ENCODE measurements at places on chromosomes 16 and 17.

DNA sequence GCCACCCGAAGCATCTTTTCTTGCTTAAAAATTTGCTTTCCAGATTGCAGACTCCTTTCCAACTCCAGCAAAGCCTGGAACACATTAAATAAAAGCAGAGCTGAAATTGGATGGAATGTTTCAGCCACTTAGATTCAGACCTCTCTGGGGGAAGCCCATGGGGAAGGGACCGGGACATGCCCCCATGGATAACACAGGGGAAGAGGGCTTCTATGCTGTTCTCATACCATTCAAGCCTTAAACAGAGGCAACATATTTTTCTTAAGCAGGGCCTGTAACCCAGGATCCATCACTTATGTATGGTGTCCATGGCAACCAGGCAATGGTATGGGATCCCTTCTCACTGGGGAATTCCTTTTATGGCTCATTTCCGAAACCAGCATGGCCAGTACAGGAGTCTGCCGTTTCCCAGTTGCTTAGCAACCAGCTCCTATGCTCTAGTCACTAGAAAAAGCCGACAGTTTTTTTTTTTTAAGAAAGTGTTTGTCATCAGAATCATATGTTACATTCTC, 62.0 kb upstream of the MARCHF10 start:
- DNase-seq = peak; percentile 15

GRCh38 chr16:54174750-54175149, 111.8 kb downstream of the IRX3 start:
- no peak for DNase-seq

- DNase-seq = no peak
These were observed at the start of gene MEIOB for GRCh38 chr16:1871974-1872635. MEIOB (minus strand) TSS chr16:1872164; CDS start chr16:1868175, 3,989 bp downstream.

DNA sequence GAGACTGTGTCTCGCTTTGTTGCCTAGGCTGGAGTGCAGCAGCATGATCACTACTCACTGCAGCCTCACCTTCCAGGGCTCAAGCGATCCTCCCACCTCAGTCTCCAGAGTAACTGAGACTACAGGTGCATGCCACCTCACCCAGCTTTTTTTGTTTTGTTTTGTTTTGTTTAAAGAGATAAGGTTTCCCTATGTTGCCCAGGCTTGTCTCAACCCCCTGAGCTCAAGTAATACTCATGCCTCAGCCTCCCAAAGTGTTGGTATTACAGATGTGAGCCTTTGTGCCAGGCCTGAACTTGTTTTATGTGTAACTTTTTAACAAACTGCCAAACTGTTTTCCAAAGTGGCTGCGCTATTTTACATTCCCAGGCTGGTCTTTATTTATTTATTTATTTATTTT, 41.8 kb upstream of the NUDT7 start:
- DNase-seq = no peak

- peak; percentile 11 for DNase-seq
These were observed 143.3 kb downstream of the AATF start for GRCh38 chr17:37092071-37092470.

DNA sequence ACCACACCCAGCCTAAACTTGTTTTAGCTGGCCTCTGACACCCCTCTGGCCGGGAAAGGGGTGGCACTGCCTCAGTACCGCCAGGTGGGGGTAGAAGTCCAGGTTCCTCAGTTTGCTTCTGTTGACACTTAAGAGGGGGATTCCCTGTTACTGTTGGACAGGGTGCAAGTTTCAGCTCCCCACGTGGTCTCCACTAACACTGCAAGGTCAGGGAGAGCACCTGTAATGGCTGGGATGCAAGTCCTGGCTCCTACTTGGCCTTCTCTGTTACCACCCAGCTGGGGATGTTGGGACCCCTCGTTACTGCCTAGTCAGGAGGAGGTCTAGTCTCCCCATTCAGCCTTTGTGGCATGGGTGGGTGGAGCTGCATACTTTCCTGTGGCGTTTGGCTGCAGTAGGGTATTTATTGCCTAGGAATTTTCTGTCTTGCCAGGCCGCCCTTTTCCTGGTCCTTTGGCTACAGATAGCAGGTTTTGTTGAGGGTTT, 10.6 kb upstream of the MFAP4 start:
- no peak for DNase-seq

DNA sequence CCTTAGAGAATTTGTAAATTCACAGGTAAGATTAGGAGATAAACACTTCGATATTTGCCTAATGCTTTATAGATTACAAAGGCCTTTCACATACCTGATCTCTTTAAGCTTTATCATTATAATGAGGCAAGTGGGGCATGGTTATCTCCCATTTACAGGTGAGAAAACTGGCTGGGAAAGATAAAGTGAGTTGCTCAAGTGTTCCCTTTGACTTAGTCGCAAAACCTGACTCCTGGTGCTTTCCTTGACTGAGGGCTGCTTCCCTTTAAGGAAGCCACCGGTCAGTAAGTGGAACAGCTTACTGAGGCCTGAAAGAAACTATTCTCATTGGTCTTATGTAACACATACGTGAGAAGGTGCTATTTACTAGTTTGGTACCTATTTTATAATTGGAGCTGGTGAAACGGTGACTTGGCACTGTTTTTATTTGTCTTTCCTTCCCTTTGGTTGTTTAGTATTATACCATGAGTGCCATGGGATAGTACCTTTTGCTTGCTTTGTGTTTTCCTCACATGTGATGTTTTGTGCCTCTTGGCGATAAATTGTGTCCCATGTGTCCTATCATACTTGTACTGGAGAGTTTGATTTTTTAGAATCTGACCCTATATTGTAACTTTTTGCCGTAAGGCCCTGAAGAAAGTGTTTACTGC, 57.2 kb downstream of the NUP88 start:
- no peak for DNase-seq

GRCh38 chr16:2898831-2899563, 12.7 kb upstream of the FLYWCH1 start:
- DNase-seq = no peak

DNA sequence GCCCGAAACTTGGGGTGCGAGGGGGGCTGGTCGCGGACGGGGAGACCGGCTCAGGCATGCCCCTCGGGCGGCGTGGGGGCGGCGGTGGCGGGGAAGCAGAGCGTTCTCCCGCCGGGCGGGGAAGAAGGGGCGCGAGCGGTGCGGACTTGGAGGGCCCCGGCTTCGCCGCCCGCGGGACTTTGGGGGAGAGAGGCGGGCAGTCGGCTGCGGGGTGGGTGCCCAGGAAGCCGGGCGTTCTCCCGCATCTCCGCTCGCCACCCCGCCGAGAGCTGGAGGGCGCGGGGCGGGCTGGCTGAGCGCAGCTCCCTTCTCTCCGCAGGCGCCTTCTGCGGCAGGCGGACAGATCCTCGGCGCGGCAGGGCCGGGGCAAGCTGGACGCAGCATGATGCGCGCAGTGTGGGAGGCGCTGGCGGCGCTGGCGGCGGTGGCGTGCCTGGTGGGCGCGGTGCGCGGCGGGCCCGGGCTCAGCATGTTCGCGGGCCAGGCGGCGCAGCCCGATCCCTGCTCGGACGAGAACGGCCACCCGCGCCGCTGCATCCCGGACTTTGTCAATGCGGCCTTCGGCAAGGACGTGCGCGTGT, 772 bp downstream of the NTN1 start:
- DNase-seq = no peak

DNA sequence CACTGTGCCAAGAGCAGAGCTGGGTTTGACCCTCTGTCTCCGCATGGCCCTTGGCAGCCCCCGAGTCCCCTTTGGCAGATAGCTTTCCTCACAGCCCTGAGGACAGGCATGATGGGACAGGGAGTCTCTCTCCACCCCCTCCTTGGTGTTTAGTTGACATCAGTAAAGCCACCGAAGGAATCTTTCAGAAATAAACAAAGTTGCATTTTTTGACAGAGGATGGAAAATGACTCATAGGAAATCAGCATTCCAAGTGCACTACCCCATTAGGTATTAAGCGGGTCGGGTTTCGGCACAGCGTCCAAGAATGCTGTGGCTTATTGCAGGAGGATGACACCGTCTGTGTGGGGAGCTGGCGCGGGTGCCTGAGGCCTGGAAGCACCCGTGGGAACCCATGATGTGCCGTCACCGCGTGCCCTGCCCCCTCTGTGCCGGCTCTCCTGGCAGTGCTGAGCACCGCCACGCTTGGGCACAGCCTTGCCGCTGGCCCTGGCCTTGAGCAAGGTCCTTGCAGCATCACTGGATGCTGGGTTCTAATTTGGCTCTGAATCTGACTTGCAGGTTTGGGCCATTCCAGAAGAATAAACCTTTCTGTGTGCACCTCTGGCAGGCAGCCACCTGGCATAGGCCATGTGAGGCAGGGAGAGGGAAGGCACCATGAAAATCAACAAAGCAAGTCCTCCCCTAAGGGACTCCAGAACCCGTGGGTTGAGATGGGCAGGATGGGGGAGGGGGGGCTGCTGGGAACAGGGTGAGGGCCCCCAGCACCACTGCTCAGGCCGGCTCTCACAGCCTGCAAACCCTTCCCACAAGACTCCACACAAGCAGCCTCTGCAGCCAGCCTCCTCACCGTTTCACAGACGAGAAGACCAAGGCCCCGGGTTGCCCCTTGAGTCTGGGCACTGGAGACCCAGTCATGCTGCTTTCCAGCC, 50.5 kb upstream of the ZNF469 start:
- DNase-seq = peak; percentile 86

- DNase-seq = peak; percentile 43
These were observed 227.6 kb downstream of the UTP18 start for GRCh38 chr17:51487947-51488346.

DNA sequence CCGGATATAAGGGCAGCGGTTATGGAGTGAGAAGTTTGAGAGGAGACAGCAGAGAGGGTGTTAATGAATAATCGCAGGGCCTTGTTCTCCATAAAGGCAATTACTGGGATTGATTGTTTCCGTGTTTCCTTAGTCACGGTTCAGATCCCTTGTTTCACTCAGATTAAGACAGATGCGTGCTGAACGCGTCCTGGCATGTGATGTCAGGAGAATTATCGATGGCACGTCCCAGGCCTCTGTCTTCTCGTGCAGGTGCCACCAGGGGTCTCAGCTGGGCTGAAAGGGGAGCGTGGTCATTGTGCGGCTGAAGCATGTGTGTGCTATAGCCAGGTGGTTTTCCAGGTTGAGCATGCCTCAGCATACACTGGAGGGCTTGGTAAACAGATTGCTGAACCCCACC, 142.4 kb upstream of the NOL11 start:
- DNase-seq = no peak

DNA sequence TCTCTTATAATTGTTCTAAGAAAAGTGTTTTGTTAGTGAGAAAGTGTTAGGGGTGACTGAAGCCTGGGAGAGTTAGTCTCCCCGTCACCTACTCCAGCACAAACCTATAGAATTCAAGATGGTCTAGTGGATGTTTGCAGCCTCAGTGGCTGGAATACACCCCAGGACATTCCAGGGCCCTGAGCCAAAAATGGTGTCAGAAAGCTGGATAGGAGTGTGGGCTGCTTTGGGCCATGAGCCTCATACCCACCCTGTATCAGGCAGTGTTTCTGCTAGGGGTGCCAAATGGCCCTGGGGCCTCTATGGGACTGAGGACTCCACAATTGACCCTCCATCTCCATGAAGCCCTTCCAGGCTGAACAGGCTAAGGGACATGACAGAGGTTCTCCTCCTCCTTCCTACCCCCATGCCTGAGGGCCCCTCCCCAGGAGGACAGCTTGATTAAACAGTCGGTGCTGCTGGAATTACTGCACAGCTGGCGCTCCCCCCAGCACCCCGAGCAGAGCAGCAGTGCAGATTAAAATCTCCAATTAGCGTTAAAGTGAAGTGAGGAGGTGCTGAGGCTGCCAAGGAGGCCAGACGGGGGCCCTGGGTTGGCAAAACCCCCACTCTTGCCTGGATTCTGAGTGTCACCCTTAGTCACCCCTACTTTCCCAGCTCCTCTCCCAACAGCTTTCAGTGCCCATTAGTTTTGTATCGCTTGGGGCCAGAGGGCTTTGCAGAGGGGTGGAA, 59.1 kb downstream of the NEUROD2 start:
- DNase-seq = no peak

DNA sequence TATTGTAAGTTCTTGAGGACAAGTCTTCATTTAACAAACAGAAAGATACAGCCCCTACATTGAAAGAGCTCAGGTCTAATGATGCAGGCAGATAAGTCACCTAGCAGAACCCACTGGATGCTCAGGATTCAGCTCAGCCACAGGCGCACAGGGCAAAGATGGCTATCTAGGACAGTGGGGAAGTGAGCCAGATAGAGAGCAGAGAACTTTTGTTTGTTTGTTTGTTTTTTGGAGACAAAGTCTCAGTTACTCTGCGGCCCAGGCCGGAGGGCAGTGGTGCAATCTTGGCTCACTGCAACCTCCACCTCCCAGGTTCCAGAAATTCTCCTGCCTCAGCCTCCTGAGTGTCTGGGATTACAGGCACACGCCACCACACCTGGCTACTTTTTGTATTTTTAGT, 20.4 kb downstream of the METTL2A start:
- DNase-seq = no peak

GRCh38 chr17:17416400-17417360, 60.1 kb upstream of the MED9 start:
- no peak for DNase-seq

DNA sequence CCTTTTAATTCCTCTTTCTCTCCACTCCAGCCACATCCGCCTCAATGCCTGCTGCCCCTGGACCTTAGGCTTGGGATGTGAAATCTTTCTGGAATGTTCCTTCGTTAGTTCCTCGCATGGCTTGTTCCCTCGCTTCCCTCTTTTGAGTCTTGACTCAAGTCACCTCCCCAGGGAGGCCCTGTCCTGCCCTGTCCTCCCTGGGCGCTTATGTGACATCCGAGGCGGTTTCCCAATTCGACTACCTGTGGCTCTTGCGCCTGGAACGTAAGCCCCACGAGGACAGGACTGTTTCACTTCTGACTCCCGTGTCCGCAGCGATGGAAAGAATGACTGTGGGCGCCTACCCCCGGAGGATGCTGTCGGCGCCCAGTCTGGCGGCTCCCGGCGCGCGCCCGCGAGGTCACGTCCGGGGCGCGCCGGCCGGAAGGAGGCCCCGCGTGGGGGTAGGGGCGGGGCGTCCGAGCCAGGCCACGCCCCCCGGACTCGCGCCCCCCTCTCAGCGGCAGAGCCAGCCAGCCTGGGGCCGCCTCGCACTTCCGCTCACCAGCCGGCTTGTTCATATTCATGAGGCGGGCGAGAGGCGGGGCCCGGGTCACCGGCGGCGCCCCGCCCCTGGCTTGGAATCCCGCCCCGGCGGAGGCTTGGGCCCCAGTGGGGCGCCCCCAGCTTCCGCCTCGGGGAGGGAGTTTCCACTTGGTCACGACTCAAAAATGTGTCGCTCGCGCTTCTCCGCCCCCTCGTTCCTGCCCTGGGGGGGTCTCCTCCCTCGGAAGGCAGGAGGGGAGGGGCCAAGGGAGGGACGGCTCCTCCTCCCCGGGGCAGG, 8.4 kb upstream of the GLIS2 start:
- peak; percentile 92 for DNase-seq

DNA sequence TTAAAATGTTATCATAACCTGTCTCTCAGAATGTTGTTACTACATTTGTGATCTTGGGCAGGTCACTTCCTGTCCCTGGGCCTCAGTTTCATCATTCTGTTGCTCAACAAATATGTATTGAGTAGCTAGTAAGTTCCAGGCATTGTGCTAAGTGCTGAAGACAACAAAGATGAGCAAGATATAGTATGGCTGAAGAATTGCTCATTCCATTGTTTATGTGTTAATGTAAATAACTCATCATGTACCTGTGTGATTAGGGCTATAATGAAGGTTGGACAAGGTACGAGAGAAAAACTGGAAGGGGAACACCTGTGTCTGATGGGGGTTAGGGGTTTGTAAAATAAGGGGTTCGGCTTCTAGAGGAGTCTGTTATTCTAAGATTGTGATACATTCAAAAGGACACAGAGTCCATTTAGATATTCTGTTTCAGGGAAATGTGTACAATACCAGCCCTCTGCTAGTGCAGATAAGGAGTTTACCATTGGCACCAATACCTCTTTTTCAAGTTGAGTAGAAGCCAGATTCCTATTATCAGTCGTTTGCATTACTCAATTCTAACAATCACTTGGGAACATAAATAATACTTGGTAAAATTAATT, 20.0 kb downstream of the TUBG1 start:
- DNase-seq = no peak

Measured in SW480 (cell line).